Bronchial smooth muscle cell (primary cell): ENCODE measurements at places on chromosomes 16 and 17. TPM values are rescaled to one million over a fixed set of nuclear protein-coding genes. Genes with fewer than 3 reads are reported as not detected.

Gene MYCBPAP
- total RNA-seq, result 1.3 and 2.6 TPM in 2 replicates

Gene SLC22A31
- total RNA-seq, result 0.16 TPM in 1 of 2 replicates, not detected in the other

Gene USP36
- 10.6 and 13.5 TPM in 2 replicates for total RNA-seq

Gene KRT40
- not detected in 2 replicates for total RNA-seq

Gene CPNE7
- 9.2 and 30.4 TPM in 2 replicates for total RNA-seq

Gene CA10
- not detected in 2 replicates for total RNA-seq

Gene SMIM36
- not detected in 2 replicates for total RNA-seq

Gene ZNF747
- total RNA-seq, result 4.2 and 6.3 TPM in 2 replicates

Gene WFIKKN1
- total RNA-seq, result 0.09 and 0.32 TPM in 2 replicates

Gene SOX9
- 5.2 and 8.7 TPM in 2 replicates for total RNA-seq

Gene FN3K
- total RNA-seq, result 6.6 and 8.2 TPM in 2 replicates

Gene CNP
- 53.4 and 62.3 TPM in 2 replicates for total RNA-seq

Gene SCGB1C2
- total RNA-seq, result not detected in 2 replicates

Gene TMEM132E
- total RNA-seq, result not detected in 2 replicates

Gene KCNAB3
- 0.26 and 0.47 TPM in 2 replicates for total RNA-seq

Gene PNMT
- not detected in 2 replicates for total RNA-seq

Gene LLGL2
- total RNA-seq, result 0.47 and 0.52 TPM in 2 replicates

Gene KRTAP4-1
- not detected in 2 replicates for total RNA-seq

Gene CLEC3A
- total RNA-seq, result not detected in 2 replicates

Gene TPSG1
- not detected in 2 replicates for total RNA-seq

Gene CMTM4
- total RNA-seq, result 3.5 and 6.5 TPM in 2 replicates

Gene PABPN1L
- not detected in 2 replicates for total RNA-seq

Gene CES4A
- total RNA-seq, result 1.1 and 3.3 TPM in 2 replicates

Gene HOXB1
- not detected in 2 replicates for total RNA-seq

Gene TERB1
- under 0.01 and 0.09 TPM in 2 replicates for total RNA-seq

Gene TBC1D3C
- 1.5 TPM in 1 of 2 replicates, not detected in the other for total RNA-seq

Gene KRT16
- 1.9 and 13.0 TPM in 2 replicates for total RNA-seq

Gene CCL17
- total RNA-seq, result not detected in 2 replicates

Gene SNAI3
- under 0.01 TPM in 1 of 2 replicates, not detected in the other for total RNA-seq

Gene LPCAT2
- total RNA-seq, result 15.8 and 26.6 TPM in 2 replicates

Gene CD300LB
- not detected in 2 replicates for total RNA-seq

Gene CFAP119
- 0.69 and 1.6 TPM in 2 replicates for total RNA-seq

Gene OSGIN1
- total RNA-seq, result 1.9 and 2.7 TPM in 2 replicates

Gene CAVIN1
- total RNA-seq, result 463 and 467 TPM in 2 replicates

Gene TMC7
- total RNA-seq, result 0.52 and 0.79 TPM in 2 replicates

Gene CYLD
- total RNA-seq, result 30.7 and 33.7 TPM in 2 replicates

Gene HOXB4
- 1.7 and 3.3 TPM in 2 replicates for total RNA-seq

Gene DNASE1L2
- total RNA-seq, result 0.95 and 1.1 TPM in 2 replicates

Gene HERPUD1
- total RNA-seq, result 35.3 and 43.2 TPM in 2 replicates

Gene AGRP
- total RNA-seq, result not detected in 2 replicates
